B cell (primary cell): ENCODE measurements at places on chromosomes 12 and 14.

DNA sequence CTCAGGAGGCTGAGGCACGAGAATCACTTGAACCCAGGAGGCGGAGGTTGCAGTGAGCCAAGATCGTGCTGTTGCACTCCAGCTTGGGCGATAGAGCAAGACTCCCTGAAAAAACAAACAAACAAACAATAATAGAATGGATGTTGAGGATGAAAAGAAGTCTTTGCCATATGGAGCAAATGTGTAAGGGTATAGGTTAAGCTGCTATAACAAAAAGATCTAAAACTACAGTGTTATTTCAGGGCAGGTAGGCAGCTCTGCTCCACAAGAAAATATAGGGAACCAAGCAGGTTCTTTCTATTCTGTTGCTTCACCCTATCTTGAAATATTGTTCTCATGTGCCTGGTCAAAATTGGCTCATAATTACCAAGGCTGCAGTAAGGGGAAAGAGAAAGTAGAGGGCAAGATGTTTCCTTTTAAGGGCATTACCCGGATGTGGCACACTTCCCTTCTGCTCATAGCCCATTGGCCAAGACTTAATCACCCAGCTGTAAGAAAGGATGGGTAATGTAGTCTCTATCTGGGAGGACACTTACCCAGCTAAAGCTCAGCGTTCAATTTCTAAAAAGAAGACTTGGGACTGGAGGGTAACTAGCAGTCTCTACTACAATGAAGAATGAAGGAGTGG lies 23.5 kb downstream of the SDSL start:
- DNase-seq = no peak

DNA sequence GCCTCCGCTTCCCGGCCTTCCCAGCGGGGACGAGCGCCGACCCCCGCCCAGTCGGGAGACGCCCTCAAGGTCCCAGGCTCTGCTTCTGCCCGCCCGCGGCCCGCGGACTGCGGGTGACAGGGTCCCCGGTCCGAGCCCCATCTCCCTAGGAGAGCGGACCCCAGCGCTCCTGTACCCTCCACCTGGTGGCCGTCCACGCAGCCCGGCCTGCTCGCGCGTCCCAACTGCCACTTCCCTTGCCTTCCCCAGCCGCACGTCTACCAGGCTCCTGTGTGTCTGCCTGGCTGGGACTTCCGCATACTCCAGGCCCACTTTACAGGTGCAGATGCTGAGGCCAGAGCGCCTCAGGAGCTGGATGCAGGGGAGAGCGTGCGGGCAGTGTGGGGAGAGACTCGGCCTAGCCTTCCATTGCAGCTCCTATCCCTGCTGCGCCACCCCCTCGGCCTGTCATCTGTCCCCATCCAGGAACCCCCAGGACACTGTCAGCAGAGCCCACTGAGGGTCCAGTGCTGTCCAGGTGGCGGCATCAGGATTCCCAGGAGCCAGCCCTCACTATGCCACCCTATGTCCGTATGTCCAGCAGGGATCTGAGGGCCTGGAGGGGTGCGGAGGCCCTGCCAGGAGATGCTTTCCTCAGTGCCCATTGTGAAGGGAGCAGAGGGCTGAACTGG lies 8.0 kb upstream of the ANKRD9 start:
- DNase-seq = peak; percentile 41

- DNase-seq = no peak
Measured at GRCh38 chr12:87720967-87721366, 308.2 kb downstream of the C12orf50 start.

DNA sequence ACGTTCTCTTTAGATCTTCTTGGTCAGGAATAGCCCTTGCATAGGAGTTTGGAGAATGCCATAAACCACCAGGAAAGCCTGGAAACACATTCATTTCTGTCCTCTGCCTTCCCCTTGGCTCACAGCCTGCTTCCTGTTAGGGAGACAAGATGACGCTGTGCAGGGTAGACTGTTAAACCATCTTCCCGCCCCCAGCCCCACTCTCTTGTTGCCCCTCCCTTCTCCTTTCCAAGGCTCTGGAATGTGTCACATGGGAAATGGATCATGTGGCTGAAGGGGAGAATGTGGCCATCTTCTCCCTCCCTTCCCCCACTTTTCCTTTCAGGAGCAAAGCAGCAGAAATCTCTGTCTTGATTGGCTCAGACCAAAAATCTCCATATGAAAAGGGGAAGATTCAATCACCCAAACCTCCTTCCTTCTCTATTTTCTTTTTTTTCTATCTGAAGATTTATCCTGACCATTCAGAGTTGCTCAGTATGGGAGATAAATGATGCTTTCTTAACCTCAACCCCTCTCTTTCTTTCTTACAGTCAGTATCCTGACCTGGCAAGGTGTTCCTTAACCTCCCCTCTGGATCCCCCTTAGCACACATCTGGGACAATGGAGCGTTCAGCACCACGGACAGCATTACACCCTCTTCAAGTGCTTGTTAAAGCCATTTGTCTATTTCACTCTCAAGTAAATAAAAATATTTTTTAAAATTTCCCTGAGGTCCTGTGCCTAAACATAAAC lies 11.4 kb downstream of the GPR19 start:
- no peak for DNase-seq

- peak; percentile 41 for DNase-seq
Measured at GRCh38 chr14:35855876-35856481, 29.8 kb downstream of the BRMS1L start.

- DNase-seq = no peak
Measured at GRCh38 chr12:92634202-92634601, 68.6 kb upstream of the PLEKHG7 start.

DNA sequence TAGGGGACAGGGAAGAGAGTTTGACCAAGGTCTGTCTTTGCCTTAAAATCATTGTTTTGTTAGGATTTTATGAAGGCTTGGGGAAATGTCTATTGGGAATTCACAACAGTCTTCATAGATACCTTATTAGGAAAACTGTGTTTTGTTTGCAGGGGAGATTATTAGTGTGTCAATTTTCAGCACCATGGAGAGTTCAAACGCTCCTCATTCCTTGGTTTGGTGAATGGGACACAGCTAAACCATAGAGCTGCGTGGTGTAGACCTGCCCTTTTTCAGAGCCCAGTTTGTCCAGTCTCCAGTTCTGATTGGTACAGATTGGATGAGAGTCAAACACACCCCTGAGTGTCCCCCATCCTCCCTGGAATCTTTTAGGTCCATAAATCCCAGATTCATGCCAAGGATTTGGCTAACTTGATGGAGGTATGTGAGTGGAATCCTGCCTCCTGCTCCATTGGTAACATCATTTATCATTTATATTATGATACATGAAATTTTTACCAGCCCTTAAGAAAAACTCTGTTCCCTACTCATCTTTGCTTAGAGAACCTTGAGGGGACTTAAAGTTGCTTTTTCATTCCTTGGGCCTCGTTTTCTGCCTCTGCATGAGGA lies 12.0 kb downstream of the NGDN start:
- no peak for DNase-seq

DNA sequence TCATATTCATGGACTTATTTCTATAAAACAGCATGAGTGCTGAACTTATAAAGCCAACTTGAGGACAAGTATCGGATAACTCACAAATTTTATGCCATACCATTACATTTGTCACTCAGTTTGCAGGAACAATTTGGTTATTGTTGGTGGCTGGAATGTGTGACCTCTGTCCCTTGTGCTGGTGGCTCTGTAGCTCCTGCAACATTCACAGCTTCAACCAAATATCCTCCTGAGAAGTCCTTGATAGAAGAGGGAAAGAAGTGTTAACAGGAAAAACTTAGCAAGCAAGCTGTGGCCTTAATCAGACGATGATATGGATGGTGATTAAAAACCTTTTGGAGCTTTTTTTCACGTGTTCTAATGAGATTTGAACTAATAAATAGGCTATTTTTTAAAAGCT lies 61.0 kb upstream of the DNM1L start:
- no peak for DNase-seq
